NCI-H460 (cell line): ENCODE measurements at places on chromosomes 16 and 17. TPM values are rescaled to one million over a fixed set of nuclear protein-coding genes. Genes with fewer than 3 reads are reported as not detected.

DNA sequence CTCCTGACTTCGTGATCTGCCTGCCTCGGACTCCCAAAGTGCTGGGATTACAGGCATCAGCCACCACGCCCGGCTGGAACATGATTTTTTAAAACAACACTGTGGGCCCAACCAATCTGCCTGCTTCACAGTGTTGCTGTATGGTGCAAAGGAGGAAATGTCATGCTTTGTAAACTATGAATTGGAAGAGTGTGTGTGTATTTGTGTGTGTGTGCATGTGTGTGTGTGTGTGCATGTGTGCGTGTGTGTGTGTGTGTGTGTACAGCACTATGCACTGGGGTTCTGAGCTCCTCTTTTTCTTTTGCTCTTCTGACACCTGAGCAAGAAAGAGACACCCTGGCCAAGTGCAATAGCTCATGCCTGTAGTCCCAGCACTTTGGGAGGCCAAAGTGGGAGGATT lies 14.5 kb upstream of the CNOT1 start:
- DNase-seq = no peak

GRCh38 chr17:69043098-69043734 lies 17.5 kb downstream of the ABCA9 start:
- no peak for DNase-seq

The SEPTIN12 gene
- not detected in 2 replicates for total RNA-seq

DNA sequence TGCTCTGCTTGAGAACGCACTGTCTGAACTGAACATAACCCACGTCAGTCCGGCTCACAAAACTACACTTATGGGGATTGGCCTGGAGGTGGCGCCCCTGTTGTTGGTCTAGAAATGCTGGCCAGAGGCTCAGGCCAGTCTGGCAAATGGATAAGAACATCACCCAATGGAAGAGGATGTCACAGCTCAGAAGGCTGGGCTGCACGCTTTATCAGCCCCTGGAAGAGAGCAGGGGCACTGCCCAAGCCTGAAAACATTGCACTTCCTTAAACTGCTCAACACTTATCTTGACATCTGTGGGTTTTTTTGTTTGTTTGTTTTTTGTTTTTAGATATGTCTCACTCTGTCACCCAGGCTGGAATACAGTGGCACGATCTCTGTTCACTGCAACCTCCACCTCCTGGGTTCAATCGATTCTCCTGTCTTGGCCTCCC lies 24.8 kb upstream of the BPTF start:
- DNase-seq = peak; percentile 82

- DNase-seq = no peak
These were observed 66.4 kb downstream of the SCNN1B start for GRCh38 chr16:23368469-23368868.

The CACNB1 gene
- 3.4 and 3.6 TPM in 2 replicates for total RNA-seq

- no peak for DNase-seq
These were observed 50.1 kb downstream of the XPO6 start for GRCh38 chr16:28161626-28162025.

- no peak for DNase-seq
These were observed 81.6 kb downstream of the SEC14L1 start for GRCh38 chr17:77222356-77222755.

GRCh38 chr16:26524281-26524680 lies 542.4 kb upstream of the C16orf82 start:
- no peak for DNase-seq

GRCh38 chr16:20568404-20568803 lies 7.8 kb downstream of the ACSM2B start:
- no peak for DNase-seq

The CKLF gene
- total RNA-seq = 162 and 176 TPM in 2 replicates

DNA sequence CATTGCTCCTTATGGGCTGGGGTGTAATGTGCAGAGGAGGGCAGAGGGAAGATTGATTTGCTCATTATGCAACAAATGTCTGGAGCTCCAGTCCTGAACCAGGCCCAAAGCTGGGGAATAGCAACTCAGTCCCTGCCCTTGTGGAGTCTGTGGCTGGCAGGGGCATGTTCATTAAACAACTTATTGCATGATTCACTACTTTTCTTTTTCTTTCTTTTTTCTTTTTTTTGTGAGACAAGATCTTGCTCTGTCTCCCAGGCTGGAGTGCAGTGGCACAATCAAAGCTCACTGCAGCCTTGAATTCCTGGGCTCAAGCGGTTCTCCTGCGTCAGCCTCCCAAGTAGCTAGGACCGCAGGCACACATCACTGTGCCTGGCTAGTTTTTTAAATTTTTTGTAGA lies 23.1 kb downstream of the MSI2 start:
- DNase-seq = no peak

GRCh38 chr16:10756574-10756973 lies 12.9 kb downstream of the NUBP1 start:
- no peak for DNase-seq

The KRT14 gene
- total RNA-seq = not detected in 2 replicates

DNA sequence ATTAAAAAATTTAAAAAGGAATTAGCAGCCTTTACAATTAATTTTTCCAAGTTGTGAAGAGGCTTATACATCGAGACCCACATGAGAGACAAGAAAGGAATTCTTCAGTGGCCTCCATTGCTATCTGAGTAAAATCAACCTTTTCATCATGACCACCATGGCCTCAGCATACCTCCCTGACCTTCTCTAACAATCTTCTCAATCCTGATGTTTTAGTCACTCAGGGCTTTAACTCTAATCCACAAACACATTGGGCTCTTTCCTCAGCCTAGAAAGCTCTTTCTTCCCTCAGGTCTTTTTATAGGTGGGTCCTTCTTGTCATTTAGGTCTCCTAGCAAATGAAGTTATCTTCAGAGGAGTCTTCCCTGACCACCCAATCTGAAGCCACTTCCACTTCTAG lies 46.4 kb downstream of the SPOP start:
- no peak for DNase-seq

- no peak for DNase-seq
These were observed 155.2 kb upstream of the PIRT start for GRCh38 chr17:10993126-10993525.

- no peak for DNase-seq
These were observed 48.2 kb downstream of the MRC2 start for GRCh38 chr17:62675701-62676100.

DNA sequence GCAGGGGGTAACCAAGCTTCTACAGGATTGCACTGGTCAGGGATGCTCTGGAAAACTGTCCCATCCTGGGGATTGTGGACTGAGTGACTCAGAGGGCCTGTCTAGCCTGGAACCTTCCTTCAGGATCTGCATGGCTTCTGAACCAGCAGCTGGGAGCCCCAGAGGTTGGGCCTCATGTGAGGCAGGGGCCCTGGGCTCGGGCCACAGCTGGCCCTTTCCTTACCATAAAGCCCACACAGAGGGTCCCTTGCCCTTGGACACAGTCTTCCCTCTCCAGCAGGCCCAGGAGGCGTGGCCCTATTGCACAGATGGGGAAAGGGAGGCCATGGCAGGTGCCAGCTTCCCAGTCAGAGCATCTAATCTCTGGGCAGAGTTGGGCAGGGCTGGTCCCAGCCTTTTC lies 30.5 kb downstream of the ADCY7 start:
- DNase-seq = no peak

The CACNA1H gene
- 3.9 and 4.2 TPM in 2 replicates for total RNA-seq

GRCh38 chr17:79917902-79918484 lies 78.8 kb upstream of the CBX4 start:
- no peak for DNase-seq

GRCh38 chr16:1089439-1089821 lies 6.6 kb downstream of the C1QTNF8 start:
- no peak for DNase-seq

DNA sequence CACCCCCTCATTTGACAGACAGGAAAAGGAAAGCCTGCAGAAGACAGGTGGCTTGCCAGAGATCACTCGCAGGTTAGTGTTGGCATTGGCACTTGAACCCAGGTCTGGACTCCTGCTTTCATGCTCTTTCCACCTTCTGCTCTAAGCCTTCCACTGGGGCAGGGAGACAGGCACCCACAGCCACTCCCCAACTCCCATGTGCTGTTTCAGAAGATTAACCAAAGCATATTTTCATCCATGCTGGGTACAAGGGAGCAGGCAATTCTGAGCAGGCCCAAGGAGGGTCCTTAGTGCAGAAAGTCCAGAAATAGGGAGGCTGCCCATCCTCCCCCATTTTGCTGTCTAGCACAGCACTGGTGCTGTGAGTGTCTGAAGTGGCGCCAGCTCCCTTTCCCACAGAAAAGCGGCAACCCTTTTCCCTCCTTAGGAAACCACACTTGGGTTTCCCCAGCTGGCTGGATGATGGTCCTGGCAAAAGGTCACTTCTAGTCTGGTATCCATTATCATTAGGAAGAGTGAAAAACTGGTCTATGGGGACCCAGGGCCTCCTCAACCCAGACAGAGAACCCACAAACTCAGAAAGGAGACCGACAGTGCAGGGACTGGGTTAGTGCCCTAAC lies 2.0 kb upstream of the CAVIN1 start:
- no peak for DNase-seq

The ST6GALNAC1 gene
- total RNA-seq = not detected in 2 replicates

The TMEM88 gene
- 0.59 TPM in 1 of 2 replicates, not detected in the other for total RNA-seq

DNA sequence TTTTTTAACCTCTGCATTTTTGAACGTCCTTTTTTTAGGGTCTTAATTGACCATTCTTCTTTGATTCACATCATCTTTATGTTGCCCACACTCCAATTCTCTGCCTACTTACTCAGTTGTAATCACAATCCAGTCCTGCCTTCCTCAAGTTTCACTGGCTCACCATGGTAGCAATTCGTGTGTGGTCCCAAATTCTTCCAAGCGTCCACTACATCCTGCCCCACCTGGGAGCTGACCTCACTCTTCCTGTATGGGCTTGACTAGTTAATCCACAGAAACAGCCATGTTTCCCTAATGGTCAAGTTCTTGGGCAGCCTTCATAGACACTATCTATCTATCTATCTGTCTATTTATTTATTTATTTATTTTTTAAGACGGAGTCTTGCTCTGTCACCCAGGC lies 7.1 kb downstream of the TLCD2 start:
- no peak for DNase-seq

DNA sequence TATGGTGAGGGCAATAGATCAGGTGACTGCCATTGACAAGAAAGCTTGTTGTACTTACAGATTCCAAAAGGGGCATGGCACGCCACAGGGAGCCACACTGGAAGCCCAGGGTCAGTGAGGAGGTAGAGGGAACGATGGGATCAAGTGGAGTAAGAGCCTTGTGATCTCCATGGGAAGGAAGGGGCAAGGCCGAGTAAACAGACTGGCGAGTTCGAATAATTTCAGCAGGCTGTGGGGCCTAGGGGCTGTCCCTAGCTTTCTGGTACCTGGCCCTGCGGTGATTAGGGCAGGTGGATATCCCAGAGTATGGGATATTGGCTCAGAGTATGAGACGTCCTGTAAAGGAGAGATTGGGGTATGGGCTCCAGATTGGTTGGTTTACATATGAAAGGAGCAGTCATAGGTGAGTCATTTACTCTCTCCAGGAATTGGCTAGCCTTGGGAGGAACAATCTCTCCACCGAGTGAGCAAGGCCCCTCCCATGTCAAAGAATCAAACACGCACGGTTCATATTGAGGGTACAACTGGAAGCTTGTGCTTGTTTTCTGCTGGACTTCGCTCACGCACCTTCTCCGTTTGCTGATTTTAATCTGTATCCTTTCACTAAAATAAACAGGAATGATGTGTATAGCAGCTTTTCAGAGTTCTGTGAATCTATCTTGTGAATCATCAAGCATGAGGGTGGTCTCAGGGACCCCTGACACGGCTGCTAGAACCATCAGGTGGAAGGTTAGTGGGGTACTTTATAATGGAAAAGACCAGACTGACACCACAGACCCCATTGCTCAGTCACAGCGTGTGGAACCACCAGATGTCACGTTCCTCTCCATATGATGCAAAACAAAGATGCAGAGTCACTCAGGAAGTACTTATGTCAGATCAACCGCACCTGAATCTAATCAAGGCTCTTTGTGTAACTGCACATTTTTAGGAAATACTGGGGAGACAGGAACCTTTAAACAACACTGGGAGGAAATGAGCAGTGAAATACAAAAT lies 27.9 kb downstream of the GABARAPL2 start:
- DNase-seq = no peak

- DNase-seq = no peak
These were observed at the start of gene NPW for GRCh38 chr16:2019518-2019920. Gene NPW, plus strand, starts transcription at chr16:2019785.

GRCh38 chr17:57440522-57441269 lies 184.4 kb downstream of the MSI2 start:
- DNase-seq = peak; percentile 43

GRCh38 chr17:60993497-60993896 lies 315.8 kb downstream of the BCAS3 start:
- DNase-seq = no peak
